ENCODE measurements at places on chromosomes 2 and 18.
A peak's percentile ranks its signal among the peaks of the same experiment; 100 is the strongest.

GRCh38 chr2:22719396-22719795 lies 665.6 kb upstream of the KLHL29 start:
- DNase-seq, result no peak

DNA sequence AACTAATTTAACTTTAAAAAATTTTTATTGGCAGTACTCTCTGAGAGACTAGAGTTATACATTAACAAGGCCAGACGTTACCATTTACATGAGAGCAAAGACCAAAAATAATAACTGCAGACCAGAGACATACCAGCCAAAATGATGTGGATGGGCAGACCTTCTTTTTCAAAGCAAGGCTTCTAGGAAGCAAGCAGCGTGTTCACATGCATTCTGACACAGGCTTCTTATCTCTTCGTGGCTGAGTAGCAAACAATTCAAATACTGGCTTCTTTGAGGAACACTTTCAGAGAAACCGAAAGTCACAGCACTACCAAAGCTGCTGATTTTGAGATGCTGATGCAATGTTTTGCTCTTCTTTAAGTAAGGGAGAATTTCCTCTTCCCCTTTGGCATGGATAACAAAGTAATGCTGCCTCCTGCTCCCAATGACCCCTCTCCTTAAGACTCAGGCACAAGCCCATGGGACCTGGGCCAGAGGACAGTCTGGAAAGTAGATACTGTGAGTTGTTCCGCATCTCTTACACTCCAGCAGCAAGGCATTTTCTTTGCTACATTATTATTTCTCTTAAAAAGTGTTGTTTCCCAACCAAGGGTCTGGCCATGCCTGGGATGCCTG lies 181.9 kb downstream of the MREG start:
- DNase-seq, result peak; percentile 73

DNA sequence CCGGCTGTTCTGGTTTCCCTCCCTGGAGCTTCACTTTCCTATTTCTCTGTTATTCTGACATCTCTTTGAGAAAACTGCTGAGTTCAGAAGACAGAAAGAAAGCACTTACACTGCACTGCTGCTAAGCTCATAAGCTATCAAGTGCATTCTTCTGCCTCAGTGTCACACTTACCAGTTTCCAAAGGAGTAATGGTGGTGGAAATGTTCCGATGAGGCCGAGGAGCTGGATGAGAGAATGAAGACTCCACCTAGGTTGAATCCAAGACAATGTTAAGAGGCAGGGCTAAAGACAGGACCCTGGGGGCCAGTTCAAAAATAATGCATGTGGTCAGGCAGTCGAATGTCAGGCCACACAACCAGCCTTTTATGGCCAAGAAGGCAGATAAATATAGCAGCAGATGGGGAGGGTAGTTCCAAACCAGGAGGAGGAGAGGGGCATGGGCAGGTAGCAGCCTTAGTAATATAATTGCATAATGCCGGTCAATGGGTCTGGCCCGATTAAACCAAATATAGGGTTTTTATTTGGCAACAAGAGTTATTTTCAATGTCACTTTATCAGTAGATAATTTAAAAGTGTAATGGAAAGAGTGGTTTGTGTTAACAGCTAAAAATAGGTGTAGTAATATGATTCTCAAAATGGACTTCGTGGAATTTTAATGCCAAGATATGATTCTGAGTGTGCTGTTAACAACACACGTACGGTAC lies at the start of gene MYOM1:
TSS of gene MYOM1 (minus strand) at position 338 of the 705 bp plus-strand sequence. CDS start 4,745 bp downstream, outside the sequence.
- DNase-seq, result no peak

DNA sequence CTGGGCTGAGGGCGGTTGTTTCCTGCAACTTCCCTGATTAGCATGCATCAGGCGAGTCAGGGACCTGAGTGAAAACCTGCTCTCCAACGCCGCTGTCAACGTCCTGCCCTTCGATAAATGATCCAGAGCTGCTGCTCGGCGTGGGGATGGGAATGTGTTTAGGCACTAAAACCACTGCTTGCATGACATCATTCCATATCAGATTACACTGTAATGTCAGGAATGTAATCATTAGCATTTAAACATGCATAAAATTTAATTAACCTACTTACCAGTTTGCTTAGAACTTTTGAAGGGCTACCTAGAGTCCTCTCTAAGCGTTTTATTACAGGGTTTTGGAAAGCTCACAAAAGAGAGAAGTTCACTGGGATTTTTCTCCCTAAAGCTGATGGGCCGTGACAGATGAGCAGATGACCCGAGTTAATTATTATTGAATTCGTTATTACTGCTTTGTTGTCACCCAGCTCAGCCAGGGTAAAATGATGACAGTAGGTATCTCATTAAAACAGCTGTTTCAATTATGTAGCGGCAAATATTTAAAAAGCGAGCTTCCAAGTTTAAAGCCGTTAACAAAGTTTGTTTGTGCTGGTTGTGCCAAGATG lies 685.6 kb upstream of the SALL3 start:
- DNase-seq, result no peak

DNA sequence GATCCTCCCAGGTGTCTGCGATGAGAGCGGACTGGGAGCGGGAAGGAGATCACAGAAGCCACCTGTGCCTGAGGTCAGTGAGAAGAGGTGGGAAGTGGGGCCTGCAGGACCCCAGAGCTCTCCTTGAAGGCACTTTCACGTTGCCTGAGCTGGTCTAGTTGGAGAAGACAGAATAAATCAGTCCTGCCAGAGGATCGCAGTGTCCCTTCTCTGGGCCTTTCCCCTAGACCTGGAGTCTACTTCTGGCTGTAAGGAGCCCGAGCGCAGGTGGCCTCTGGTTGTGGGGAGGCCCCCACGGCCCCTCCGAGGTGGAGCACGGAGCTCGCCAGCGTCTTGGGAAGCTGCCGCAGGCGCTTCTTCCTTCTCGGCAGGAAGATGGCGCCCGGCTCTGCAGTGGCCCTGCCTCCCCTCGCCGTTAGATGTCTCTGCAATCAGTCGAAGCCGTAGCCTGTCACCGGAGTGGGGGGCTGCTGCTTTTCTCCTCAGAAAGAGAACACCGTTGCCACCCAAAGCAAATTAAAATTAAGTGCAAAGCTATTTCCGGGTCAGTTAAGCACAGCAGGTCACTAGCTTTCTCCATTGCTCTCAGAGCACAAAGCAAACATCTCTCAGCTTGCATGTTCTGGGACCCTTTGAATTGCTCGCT lies 212.0 kb upstream of the MYT1L start:
- DNase-seq, result no peak

DNA sequence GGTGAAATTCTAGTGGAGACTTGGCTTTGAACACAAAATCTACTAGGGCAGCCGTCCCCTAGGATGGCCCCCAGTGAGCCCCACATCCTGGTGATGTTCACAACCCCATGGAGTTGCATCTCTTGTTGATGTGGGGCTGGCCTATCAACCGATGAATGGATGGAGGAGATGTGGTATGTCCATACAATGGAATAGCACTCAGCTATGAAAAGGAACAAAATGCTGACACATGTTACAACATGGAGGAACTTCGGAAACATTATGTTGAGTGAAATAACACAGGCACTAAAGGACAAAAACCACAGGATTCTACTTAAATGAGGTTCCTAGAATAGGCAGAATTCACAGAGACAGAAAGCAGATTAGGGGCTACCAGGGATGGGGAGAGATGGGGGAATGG lies 80.1 kb upstream of the ASAP2 start:
- DNase-seq, result no peak

- no peak for DNase-seq
Measured at GRCh38 chr2:34789169-34789568, 1190.1 kb upstream of the FAM98A start.

DNA sequence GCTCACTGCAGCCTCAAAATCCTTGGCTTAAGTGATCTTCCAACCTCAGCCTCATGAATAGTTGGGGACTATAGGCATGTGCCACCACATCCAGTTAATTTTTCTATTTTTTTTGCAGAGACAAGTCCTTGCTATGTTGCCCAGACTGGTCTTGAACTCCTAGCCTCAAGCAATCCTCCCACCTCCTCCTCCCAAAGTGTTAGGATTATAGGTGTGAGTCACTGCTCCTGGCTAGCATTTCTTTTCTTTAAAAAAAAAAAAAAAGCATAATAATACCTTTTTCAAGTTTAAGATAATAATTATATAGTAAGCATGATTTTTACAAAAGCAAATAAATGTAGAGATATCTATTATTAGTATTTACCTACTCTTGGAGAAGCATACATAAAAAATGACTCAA lies 36.1 kb downstream of the PPP4R1 start:
- DNase-seq, result no peak

GRCh38 chr2:192655916-192656315 lies 461.2 kb upstream of the TMEFF2 start:
- no peak for DNase-seq

DNA sequence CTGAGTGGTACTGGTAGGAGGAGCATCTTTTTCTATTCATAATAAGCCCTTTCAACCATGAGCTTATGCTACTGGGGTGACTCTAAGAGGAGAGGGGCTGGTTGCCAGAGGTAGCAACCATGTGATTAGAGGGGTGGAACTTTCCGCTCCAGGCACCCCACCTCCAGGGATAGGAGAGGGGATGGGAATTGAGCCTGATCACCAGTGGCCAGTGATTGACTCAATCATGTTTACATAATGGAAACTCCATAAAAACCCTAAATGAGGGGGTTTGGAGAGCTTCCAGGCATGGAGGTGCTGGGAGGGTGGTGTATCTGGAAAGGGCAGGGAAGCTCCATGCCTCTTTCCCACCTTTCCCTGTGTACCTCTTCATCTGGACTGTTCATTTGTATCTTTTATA lies 46.6 kb upstream of the RHOB start:
- no peak for DNase-seq

DNA sequence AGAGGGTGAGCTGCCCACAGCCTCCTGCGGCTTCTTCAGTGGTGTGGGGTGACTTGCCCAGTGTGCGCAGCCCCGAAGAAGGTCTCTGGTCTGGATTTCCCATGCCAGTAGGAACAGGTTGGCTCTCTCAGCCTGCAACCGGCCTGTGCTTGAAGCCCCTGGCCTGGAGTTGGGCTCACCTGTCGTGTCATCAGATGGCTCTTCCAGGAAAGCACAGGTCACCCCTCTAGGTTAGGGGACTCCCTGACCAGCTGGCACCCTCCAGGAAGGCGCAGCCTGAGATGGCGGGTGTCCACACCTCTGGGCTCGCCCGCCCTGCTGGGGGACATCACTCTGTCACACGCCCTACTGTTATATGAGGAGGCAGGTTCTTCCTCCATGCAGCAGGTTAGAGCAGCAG lies 179.8 kb downstream of the SEPTIN10 start:
- no peak for DNase-seq

DNA sequence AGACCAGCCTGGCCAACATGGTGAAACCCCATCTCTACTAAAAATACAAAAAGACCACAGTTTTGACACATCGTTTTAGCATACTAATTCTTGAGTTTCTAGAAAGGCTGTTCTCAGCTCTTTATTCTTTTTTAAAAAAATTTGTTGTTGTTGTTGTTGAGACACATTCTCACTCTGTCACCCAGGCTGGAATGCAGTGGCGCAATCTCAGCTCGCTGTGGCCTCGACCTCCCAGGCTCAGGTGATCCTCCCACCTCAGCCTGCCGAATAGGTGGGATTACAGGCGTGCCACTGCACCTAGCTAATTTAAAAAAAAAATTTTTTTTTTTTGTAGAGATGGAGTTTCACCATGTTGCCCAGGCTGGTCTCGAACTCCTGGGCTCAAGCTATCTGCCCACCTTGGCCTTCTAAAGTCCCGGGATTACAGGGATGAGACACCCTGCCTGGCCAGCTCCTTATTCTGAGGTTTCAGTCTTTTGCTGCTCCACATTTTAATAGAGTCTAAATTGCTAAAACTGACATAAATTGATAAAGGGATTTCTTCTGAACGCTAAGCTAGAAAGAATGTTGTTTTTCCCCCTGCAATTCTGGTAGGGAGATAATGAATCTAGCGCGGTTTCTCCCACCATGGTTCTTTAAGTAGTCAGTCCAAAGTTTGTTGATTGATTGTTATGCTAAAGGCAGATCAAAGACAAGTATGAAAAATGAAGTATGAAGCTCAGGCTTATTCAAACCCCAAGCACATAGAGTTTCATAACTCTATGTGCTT lies 32.6 kb upstream of the CABLES1 start:
- DNase-seq, result no peak

- no peak for DNase-seq
Measured at GRCh38 chr2:39311469-39311868, 67.7 kb upstream of the CDKL4 start.

DNA sequence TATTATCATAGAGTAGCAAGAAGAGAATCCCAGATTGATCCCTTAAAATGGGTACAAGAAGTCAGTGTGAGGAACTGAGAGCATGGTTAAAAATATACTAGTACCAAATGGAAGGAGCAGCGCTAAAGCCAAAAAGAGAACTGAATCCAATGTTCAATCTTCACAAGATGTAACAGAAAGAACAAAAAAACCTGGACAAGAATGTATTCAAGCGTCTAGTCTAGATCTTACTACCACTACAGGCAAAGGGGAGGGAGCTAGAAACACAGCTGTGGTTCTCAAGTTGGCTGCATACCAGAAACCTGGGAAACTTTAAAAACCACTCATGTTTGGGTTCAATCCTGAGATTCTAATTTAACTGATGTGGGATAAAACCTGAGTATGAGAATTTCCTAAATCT lies 57.5 kb downstream of the PIAS2 start:
- no peak for DNase-seq

DNA sequence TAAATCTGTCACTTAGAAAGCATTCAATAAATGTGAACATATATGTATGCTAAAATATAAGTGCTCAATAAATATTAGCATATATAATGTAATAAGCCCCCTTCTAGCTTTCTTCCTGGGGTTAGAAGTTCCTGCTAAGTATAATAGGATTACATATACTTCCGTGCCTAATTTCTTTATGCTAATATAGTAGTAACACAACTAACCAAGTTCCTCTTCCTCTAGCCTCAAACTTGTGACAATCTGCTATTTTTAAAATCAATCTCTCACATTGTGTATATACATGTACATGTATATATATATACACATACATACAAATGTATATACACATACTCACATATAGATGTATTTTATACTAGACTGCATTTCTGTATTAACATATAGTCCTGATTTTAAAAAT lies 32.2 kb downstream of the TLK1 start:
- no peak for DNase-seq

DNA sequence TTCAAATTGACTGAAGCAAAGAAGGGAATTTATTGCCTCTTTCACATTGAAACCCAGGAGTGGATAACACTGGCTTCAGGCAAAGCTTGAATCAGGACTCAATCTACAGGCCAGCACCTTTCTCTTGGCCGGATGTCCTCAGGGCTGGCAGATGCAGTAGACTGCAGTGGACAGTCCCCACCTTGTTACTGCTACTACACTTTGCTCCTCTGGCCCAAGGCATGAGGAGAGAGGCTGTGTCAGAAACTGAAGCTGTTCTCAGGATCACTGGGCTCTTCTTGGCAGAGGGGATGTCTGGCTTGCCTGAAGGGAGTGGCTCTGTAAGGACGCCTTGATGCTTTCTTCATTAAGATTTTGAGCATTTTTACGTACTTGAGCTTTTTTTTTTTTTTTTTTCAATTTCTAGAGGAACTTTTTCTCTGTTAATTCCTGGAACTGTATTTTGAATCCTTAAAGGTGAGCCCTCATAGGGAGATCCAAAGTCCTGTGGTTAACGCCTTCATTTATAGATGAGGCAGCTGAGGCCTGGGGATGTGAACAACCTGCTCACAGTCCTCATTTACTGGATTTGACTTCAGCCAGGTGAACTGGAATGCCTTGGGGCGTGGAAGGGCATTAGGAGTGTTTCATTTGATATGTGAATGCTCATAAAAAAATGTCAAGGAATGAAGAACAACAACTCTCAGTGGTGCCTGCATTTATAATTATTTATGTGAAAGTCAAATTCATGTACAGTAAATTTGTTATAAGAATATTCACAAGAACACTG lies 36.6 kb downstream of the CASP10 start:
- no peak for DNase-seq

Measured in T-helper 2 cell (primary cell).